Small intestine (tissue), 16 donors: ENCODE measurements at places on chromosomes 2 and 18. TPM values are rescaled to one million over a fixed set of nuclear protein-coding genes. Genes with fewer than 3 reads are reported as not detected.

DNA sequence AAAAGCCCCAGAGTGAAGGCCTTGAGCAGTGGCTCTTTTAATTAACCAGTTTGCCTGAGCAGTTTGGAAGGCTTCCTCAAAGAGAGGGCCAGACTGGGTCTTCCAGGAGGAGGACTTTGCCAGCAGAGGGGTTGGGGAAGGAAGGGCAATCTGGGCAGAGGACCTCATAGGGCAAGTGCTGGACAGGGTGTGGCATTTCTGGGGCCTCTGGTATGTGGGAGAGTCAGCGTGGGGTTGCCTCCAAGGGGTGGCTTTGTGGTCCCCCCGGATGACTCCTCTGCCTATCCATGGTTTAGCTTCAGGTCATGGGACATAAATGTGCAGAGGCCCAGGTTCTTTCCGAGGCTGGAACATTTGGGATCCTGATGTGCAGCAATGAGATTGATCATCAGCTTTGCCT is 12.6 kb downstream of the GLI2 start:
- H3K4me1 ChIP-seq, result no peaks in the 10 kb centered on the region
- H3K27ac ChIP-seq, result no peak overlapping the region
- H3K36me3 ChIP-seq, result no peaks in the 10 kb centered on the region
- DNase-seq, result no peak
- H3K27me3 ChIP-seq, result peaks cover 2% of the 10 kb centered on the region
- no peak overlapping the region for H3K4me3 ChIP-seq

- H3K36me3 ChIP-seq, result no peaks in the 10 kb centered on the region
- no peak overlapping the region for H3K4me3 ChIP-seq
- H3K27ac ChIP-seq, result no peak overlapping the region
- H3K4me1 ChIP-seq, result peaks cover 9% of the 10 kb centered on the region
- no peaks in the 10 kb centered on the region for H3K27me3 ChIP-seq
Observed at GRCh38 chr18:9867071-9867594, 18.6 kb upstream of the TXNDC2 start.

DNA sequence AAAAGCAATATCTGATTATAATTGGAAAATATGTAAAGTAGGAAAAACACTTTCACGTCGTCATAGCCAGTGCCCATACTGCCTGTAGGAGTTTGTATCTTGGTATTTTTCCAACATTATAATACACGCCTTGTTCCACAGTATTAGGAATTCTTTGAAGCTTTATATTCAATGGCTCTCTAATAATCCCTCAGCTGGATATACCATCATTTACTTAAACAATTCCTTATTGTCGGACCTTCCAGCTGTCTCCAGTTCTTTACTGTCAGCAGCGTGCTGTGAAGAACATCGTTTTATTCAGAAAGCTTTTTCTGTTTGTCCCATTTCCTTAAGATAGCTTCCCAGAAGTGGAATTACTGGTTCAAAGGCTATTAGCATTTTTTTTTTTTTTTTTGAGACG is 31.7 kb downstream of the ATP6V1C2 start:
- DNase-seq, result no peak
- no peak overlapping the region for H3K4me3 ChIP-seq
- no peaks in the 10 kb centered on the region for H3K36me3 ChIP-seq
- H3K4me1 ChIP-seq, result peaks cover 2% of the 10 kb centered on the region
- H3K27ac ChIP-seq, result no peak overlapping the region

- DNase-seq, result no peak
- H3K4me3 ChIP-seq, result no peak overlapping the region
Observed at GRCh38 chr2:222299906-222300725, 1.3 kb upstream of the PAX3 start.

GRCh38 chr2:24301599-24301998 is 58.7 kb downstream of the ITSN2 start:
- no peak overlapping the region for H3K27ac ChIP-seq
- H3K36me3 ChIP-seq, result no peaks in the 10 kb centered on the region
- no peak overlapping the region for H3K4me3 ChIP-seq
- no peak for DNase-seq
- H3K27me3 ChIP-seq, result no peaks in the 10 kb centered on the region

The SULT1C4 gene
- 13.3 TPM for polyA plus RNA-seq

The NDC80 gene
- polyA plus RNA-seq, result 0.81 TPM
